NCI-H2029 (cell line): ENCODE measurements at places on chromosomes 16 and 17.

DNA sequence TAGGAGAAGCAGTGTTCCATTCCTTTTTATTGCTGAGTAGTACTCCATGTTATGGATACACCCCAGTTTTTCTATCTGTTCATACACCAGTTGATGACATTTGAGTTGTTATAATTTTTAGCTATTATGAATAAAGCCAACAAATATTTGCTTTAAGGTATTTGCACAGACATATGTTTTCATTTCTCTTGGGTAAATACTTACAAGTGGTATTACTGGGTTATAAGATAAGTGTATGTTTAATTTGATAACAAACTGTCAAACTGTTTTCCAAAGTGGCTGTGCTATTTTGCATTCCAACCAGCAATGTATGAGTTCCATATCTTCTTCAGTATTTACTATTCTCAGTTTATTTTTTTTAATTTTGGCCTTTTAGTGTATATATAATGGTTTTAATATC, 27.7 kb upstream of the GFOD2 start:
- no peak for DNase-seq

DNA sequence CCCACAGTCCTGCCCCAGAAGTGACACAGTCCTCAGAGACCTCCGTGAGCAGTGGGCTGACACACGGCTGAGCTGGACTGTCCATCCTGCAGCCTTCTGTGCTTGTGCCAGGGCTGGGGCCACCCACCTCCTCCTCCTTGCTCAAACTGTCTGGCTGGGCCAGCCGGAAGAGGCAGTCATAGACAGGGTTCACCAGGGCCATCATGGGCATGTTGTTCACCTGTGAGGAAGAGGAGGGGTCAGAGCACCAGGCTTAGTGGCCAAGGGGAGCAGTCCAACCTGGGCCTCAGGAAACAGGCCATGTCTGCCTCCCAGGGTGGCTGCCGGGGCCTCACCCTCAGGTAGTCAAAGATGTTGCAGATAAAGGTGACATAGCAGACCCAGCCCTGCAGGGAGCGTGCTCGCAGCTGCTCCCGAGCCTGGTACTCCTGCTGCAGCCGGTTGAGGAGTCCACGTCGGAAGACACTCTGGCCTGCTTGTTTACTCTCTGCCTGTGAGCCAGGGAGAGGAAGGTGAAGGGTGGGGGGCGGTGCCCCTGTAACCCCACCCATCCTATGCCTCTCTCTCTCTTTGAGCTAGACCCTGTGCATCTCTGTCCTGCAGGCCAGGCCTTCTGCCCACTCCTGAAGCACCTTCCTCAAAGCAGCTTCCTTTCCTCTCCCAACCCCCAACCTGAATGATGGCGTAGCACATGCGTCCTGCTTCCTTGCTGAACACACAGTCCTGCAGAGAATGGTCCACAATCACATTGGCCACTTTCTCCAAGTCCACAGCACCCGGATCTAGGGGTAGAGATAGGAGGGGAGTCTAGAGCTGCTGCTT, 3.4 kb downstream of the MIF4GD start:
- DNase-seq: peak; percentile 66

GRCh38 chr17:28370035-28370743, at the start of gene VTN:
Gene VTN, minus strand, starts transcription at chr17:28370307. Its CDS starts 104 bp downstream, at chr17:28370203.
- DNase-seq: no peak

GRCh38 chr16:13543850-13544249, 376.1 kb upstream of the ERCC4 start:
- peak; percentile 1 for DNase-seq

DNA sequence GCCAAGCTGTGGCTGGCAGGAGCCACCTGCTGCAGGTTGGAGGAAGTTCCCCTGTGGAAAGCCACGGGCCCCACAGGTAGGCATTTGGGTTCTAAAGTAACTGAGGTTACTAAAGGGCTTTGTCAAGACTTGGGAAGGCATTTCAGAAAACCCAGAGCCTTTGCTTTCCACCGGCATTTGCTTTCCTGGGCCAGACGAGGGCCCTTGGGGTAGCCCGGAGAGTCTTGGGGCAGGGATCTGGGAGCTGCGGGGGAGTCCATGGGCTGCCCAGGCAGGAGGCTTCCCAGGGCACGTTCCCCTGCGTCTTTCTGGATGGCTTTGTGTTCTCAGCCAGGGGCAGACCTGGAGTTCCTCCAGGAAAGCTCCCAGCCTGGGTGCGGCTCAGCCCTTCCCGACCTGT, 43.5 kb downstream of the JPH3 start:
- no peak for DNase-seq

DNA sequence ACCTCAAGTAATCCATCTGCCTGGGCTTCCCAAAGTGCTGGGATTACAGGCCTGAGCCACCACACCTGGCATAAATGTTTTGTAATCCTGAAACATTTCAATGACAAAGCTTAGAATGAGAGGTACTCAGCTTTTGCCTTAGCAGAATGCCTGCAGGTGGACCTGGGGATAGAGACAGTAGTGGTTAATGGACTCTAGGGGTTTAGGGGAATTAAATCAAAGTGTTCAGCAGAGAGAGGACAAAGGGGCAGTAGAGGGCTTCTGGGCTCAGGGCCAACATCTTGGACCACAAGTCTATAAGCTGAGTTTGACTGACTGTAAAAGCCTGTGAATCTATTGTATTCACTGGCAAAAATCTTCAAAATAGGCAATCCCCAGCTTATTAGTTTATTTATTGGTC, 36.0 kb upstream of the MED13 start:
- no peak for DNase-seq

DNA sequence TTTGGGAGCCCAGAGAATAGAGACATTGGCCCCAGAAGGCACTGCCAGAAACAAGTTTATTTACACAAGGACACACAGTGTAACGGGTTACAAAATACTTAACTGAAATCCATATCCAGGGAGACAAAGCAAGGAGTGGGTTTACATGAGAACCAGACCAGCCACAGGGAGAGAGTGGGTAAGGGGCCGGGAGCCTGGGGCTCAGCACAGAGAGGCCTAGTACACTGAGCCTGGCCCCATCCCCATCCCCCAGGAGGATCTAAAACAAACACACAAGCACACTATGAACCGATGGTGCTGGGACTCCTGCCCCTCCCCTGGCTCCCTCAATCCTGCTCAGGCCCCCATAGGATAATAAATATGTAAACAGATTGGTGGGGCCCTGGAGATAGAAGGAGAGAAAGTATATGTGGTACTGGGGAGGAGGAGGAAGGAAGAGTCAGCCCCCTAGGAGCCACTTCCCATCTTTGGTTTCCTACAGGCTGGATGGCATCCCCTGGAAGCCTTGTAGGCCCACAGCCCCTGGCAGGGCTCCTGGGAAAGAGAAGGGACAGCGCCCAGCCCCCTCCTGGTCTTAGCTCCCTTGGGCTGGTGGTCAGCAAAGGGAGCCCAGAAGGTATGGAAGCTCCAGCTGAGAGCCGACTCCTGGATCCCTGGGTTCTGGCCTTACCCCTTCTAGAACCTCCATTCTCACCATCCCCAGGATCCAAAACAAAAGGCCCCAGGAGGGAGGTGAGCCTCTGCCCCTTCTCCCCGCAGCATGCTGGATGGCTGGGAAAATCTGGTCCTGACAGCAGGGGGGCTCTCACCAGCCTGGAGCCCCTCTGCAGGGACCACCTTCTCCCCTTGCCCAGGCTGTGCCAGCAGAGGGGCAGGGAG, 6.4 kb downstream of the G6PC3 start:
- DNase-seq: no peak

- no peak for DNase-seq
Measured at GRCh38 chr17:37273409-37274051, 102.3 kb upstream of the C17orf78 start.

GRCh38 chr17:76986365-76986764, 118.2 kb downstream of the MGAT5B start:
- DNase-seq: no peak

- no peak for DNase-seq
Measured at GRCh38 chr17:12302711-12303110, 282.0 kb downstream of the MAP2K4 start.

DNA sequence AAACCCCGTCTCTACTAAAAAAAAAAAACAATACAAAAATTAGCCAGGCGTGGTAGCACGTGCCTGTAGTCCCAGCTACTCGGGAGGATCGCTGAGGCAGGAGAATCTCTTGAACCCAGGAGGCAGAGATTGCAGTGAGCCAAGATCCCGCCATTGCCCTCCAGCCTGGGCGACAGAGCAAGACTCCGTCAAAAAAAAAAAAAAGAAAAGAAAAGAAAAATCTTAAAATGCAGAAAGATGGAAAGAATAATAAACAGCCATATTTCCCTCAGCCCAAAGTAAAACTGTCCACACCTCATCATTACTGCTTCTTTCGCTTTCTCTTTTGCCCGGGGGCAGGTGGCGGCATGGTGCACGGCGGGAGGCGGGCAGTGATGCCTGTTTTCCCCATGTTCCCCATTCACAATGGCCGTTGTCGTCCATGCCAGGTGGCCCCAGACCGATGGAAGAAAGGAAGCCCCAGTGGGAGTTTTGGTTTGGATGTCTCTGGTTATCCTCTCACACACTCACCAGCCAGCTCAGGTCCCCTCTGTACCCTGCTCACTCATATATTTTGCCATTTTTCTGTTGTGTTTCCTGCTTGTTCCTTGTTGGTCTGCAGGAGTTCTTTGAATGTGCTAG, 37.0 kb upstream of the PEMT start:
- no peak for DNase-seq

- no peak for DNase-seq
Measured at GRCh38 chr17:80795090-80795580, 196.5 kb upstream of the CHMP6 start.

GRCh38 chr17:44487170-44487569, 16.0 kb downstream of the GPATCH8 start:
- DNase-seq: no peak

GRCh38 chr16:57372372-57373116, at the start of gene CX3CL1:
Gene CX3CL1, plus strand, starts transcription at chr16:57372490. Its CDS starts 79 bp downstream, at chr16:57372569.
- no peak for DNase-seq

DNA sequence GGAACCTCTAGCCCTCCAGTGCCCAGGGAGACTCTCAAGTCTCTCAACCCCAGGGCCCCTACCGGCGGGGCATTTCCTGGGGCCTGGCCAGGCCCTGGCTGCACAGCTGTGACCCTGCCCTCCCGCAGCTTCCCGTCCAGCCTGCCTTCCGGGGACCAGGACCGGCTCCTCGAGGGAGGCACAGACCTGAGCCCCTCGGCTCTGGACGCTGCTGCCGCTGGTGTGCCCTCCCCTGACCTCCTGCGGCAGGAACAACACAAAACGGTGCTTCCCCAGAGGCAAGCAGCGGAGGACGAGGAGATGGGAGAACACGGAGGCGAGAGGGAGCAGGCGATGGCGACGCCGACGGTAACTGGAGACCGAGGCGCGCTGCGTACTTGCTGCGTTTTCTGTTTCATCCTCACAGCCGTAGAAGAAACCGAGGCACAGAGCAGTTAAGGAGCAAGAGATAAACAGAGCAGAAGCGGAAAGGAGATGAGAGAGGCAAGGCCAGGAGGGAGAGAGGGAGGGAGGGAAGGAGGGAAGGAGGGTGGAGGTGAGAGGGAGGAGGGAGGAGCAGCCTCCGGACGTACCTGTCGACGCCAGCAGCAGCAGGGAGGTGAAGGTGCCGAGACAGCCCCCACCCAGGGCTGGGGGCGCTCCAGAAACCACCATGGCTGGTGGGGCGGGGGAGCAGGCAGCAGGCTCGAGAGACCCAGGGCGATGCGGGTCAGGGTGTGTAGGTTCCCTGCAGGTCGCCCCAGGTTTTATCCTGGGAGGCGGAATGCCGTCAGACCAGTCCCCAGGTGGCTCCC, at the start of gene PRSS22:
Gene PRSS22 (minus strand): TSS at position 720 of the 794 bp plus-strand sequence. CDS start 66 bp downstream, at position 654.
- DNase-seq: no peak

- no peak for DNase-seq
Measured at GRCh38 chr16:24346734-24347133, 90.6 kb downstream of the CACNG3 start.

DNA sequence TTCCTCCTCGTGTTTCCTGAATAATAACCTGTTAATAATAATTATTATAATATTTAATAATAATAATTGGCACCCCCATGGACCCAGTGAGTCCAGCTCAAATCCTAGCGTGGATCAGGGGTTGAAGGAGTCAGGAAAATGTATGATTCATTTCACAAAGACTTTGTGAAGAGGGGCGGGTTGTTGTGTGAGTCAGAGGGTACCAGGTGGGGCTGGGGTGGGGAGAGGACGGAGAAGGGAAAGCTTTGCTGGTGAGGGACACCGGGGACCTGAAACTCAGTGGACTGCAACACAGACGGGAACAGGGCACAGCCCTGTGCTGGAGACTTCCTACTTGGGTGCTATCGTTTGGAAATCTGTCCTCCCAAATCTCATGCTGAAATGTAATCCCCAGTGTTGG, 3.1 kb upstream of the ADORA2B start:
- DNase-seq: no peak

DNA sequence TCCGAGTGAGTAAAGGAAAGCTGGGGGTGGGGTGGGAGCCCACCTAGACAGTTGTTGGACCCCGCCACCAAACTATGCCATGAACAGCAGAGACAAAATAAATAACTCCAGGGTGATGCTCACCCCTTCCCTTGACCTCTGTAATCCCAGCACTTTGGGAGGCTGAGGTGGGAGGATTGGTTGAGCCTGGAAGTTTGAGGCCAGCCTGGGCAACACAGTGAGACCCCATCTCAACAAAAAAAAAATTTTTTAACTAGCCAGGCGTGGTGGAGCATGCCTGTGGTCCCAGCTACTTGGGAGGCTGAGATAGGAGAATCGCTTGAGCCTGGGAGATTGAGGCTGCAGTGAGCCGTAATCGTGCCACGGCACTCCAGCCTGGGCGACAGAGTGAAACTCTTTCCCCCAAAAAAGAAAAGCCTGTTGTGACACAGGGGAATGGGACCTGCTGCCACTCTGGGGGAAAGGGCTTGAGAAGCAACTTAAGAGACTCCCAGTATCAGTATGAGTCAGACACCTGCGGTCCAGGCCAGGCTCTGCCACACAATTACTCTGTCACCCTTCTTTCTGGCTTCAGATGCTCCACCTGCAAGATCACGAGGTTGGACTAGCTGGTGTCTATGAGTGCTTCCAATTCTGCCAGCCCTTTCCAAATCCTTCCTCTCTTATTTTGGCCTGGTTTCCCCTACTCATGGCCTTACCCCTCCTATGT, 5.0 kb downstream of the SGCA start:
- no peak for DNase-seq

DNA sequence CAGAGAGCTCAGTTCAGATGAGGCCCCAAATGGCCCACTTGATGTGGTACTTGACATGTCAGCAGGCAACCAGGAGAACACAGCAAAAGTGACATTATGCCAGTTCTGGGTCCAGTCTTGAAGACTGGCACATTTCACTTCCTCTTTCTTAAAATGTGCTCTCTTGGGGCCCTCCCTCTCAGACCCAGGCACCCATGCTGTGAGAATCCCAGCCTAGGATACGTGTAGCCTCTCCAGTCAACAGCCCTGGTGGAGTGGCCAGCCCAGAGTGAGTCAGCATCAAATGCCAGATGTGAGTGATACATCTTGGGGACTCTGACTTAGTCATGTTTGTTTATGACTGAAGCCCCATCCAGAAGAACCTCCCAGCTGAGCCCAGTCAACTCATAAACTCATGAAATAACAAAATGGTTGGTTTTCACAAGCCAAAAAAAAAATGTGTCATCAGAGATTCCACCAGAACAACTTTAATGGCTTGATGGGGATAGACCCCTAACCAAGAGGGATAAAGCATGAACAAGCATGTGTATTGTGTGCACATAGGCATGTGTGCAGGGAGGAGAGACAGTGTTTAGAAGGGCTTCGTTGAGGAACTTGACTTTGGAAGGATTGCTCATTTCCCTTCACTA, 82.5 kb upstream of the TNRC6C start:
- DNase-seq: no peak
